Activated CD4-positive, alpha-beta T cell treated with anti-CD3 and anti-CD28 coated beads for 24 hours (primary cell): ENCODE measurements at places on chromosomes 13 and 19.

DNA sequence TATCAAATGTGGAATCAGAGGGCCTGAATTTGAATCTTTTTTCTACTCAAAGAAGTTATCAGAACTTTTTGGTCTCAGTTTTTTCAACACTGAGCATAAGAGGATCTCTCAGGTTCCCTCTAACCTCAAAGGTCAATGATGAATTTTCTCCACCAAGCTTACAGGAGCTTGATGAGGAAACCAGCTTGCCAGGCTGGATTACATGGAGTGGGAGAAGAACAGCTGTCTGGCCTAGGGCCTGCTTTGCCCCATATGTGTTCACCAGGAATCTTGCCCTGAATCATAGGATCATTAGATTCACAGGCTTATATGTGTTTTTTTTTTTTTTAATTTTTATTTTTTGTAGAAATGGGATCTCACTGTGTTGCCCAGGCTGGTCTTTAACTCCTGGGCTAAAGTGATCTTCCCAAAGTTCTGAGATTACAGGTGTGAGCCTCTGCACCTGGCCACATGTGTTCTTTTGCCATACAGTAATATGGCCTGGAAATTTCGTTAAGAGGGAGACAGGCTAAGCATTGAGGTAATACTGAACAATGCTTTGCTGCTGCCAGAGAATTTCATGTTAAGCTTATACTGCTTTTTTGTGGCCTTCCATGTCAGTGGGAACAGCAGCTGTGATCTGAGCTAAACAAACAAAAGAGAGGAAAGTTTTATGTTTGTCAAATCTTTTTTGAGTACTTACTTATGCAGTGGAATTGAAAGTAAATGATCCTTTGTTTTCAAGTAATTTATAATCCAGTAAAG lies 110.6 kb downstream of the DNAJC3 start:
- DNase-seq = no peak

DNA sequence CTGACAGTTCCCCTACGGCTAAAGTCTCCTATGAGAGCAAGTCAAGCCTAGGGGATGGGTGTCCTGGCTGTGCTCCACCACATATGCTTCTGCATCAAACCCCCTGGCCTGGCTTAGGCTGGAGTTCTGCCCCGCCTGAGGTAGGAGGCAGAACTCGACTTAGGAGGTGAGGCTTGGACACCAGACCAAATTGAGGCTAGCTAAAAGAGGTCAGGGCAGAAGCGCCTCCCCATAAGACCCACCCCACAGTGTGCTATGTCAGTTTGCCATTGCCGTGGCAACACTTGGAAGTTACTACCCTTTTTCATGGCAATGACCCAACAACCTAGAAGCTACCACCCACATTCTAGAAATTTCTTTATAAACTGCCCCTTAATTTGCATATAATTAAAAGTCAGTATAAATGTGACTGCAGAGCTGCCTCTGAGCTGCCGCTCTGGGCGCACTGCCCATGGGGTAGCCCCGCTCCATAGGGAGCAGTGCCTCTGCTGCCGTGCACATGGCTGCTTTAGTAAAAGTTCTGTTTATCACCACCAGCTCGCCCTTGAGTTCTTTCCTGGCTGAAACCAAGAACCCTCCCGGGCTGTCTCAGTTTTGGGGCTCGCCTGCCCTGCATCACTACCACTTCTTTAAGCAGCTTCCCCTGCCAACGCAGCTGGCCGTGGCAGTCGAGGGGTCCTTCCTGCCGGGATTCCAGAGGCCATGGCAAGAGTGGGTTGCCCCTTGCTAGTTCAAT lies 20.2 kb downstream of the AP1M1 start:
- no peak for DNase-seq

DNA sequence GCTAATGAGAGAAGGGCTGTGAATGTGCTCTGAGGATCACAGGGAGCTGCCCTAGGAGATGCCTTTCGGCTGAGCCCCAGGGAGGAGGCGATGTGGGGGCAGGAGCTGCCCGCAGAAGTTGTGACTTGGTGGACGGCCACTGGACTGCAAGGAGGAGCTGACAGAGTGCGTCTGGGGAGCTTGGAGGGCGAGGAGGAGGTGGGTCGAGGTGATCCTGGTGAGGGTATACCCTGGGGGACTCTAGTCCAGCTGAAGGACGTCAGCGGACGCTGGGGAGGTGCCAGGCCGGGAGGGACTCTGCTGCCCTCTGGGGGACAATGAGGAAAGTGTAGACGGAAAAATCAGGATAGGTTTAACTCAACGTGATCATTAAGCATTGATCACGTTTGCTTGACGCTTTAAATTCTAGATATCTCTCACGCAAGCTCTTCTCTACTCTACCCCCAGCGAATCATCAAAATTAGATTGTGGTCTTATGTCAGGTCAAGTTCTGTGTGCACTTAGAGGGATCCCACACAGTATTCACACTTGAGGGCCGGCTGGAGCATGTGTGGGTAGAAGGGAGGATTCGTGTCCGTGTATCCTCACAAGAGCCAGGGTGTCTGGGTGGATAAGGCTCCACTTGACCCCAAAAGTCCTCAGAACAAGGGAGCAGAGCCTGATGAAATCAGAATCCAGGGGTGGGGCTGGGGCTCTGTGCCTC lies 3.3 kb upstream of the CEACAM7 start:
- no peak for DNase-seq

DNA sequence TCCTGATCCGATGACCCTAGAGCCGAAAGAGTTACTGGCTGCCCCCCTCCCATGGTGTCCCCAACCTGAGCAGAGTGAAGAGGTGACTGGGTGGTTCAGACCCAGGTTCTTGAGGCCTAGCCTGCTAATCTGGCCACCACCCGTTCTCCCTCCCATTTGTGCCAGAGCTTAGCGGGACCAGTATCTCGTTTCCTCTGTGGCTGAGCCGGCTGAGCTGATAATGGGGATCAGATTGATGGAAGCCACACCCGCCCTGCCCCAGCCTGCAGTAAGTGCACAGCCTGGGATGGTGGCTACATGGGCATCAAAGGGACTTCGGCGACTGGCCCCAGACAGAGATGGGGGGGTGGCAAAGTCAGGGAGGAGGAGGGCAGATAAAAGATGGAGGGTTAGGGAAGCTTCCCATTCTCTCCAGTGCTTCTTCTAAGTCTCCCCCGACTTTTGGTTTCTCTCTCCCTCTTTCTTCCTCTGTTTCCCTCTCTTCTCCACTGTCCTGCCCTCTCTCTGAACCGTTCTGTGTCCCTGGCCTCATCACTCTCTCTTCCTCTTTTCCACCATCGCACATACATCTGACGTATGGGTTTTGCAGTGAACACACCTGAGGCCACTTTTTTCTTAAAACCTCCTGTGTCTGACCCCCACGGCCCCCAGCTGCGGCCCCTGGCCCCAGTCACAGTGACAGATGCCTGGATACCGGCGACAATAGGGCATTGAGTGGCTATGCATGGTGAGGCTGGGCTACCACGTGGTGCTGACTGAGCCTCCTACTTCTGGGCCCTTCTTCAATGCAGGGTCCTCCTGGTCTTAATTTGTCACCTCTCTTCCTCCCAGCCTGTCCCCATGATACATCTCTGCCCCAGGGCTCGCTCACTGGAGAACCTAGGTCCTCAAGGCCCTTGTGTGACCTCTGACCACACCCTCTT lies 2.4 kb downstream of the ELAVL3 start:
- no peak for DNase-seq
